ENCODE measurements at places on chromosomes 12 and 14.
A peak's percentile ranks its signal among the peaks of the same experiment; 100 is the strongest.

DNA sequence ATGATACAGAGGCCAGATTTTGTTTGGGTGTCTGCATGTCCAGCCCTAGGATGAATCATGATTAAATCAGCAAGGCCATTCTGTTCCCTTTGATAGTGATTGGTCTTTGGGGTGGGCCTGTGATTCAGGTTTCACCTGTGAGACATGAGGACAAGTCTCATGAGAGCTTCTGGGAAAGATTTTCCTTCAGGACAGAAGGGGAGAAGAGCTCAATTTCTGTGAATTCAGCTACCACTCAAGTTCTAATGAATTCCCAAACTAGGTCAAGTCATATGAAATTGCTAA lies 73.4 kb downstream of the ZNF664 start:
- DNase-seq: no peak
- H3K36me3 ChIP-seq: peaks cover 3% of the 10 kb centered on the region
- peaks cover 14% of the 10 kb centered on the region for H3K27me3 ChIP-seq
- H3K4me3 ChIP-seq: no peak overlapping the region
- peaks cover 5% of the 10 kb centered on the region for H3K4me1 ChIP-seq

- H3K36me3 ChIP-seq: no peaks in the 10 kb centered on the region
- no peak for DNase-seq
- H3K27ac ChIP-seq: no peak overlapping the region
- H3K4me3 ChIP-seq: no peak overlapping the region
These were observed 142.3 kb upstream of the TBX3 start for GRCh38 chr12:114826244-114826643.

DNA sequence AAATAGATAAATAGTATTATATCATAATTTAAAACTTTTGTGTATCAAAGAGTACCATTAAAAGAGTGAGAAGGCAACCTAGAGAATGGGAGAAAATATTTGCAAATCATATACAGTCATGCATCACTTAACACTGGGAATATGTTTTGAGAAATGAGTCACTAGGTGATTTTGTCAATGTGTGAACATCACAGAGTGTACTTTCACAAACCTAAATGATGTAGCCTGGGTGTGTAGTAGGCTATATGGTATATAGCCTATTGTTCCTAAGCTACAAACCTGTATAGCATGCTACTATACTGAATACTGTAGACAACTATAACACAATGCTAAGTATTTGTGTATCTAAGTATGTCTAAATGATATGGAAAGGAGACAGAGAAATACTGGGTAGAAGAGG lies 48.0 kb upstream of the ARID2 start:
- no peak overlapping the region for H3K4me3 ChIP-seq
- H3K27me3 ChIP-seq: peaks cover 16% of the 10 kb centered on the region
- no peak for DNase-seq
- peaks cover 11% of the 10 kb centered on the region for H3K4me1 ChIP-seq

DNA sequence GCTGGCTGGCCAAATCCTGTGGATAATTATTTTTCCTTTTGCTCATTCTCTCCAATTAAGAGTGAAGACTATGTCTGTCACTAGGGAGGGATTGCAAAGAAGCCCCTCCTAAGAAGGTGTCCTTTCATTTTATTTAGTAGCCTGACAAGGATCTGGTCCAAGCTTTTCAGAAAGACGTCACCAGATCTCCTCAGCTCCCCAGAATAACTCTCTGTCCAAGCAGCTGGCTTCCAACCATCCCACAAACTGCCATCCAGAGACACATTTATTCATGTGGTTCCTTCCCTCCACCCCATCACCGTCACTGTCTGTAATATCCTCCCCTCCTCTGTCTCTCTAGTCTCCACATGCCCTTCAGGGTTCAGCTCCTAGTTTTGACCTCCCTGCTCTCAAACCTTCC lies 69.9 kb downstream of the PPM1H start:
- DNase-seq: no peak
- no peak overlapping the region for H3K27ac ChIP-seq
- H3K36me3 ChIP-seq: no peaks in the 10 kb centered on the region
- H3K4me1 ChIP-seq: no peaks in the 10 kb centered on the region

- no peaks in the 10 kb centered on the region for H3K36me3 ChIP-seq
- peaks cover 61% of the 10 kb centered on the region for H3K27me3 ChIP-seq
- no peak overlapping the region for H3K27ac ChIP-seq
- DNase-seq: no peak
These were observed 965 bp upstream of the NOS1 start for GRCh38 chr12:117362391-117362790.

DNA sequence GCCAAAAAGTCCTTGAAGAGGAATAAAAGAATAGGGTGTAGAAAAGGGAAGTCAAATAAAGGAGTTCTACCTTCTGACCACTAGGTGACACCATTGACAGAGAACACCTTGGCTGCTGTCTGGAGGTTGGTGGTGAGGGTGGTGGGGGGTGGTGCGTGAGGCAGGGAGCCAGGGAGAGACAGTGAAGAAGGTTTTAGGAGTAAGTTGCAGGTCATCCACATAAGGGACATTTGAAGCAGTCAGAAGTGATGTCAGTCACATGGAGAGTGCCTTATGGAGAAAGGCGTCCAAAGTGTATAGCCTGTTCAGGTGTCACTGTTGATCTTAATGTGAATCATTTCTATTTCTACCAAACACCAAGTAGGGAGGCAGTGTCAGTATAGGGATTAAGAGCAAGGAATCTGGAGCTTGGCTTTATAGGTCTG lies 279.3 kb upstream of the DDHD1 start:
- H3K36me3 ChIP-seq: no peaks in the 10 kb centered on the region
- DNase-seq: peak; percentile 21
- H3K27ac ChIP-seq: no peak overlapping the region
- peaks cover 4% of the 10 kb centered on the region for H3K27me3 ChIP-seq

- no peak overlapping the region for H3K27ac ChIP-seq
- no peaks in the 10 kb centered on the region for H3K27me3 ChIP-seq
- no peaks in the 10 kb centered on the region for H3K36me3 ChIP-seq
- H3K4me1 ChIP-seq: no peaks in the 10 kb centered on the region
- DNase-seq: no peak
These were observed 33.4 kb downstream of the ANO4 start for GRCh38 chr12:100827901-100828520.

GRCh38 chr12:106331599-106331998 lies 25.9 kb upstream of the POLR3B start:
- no peak for DNase-seq
- peaks cover 5% of the 10 kb centered on the region for H3K36me3 ChIP-seq

- DNase-seq: no peak
- H3K4me3 ChIP-seq: peak overlapping the region; percentile 84
- H3K27ac ChIP-seq: peak overlapping the region; percentile 40
- peaks cover 10% of the 10 kb centered on the region for H3K27me3 ChIP-seq
- H3K4me1 ChIP-seq: peaks cover 10% of the 10 kb centered on the region
These were observed 617 bp downstream of the TTC8 start for GRCh38 chr14:88825078-88825458.

GRCh38 chr12:32896432-32897280 lies at the start of gene PKP2:
TSS of gene PKP2 (minus strand) at chr12:32896777. CDS start at chr12:32896731, 46 bp downstream.
- peaks cover 55% of the 10 kb centered on the region for H3K27me3 ChIP-seq
- no peaks in the 10 kb centered on the region for H3K36me3 ChIP-seq
- H3K4me1 ChIP-seq: peaks cover 13% of the 10 kb centered on the region
- no peak within 1 kb of the TSS for H3K27ac ChIP-seq
- H3K4me3 ChIP-seq: peak within 1 kb of the TSS; percentile 70
- peak; percentile 39 for DNase-seq

DNA sequence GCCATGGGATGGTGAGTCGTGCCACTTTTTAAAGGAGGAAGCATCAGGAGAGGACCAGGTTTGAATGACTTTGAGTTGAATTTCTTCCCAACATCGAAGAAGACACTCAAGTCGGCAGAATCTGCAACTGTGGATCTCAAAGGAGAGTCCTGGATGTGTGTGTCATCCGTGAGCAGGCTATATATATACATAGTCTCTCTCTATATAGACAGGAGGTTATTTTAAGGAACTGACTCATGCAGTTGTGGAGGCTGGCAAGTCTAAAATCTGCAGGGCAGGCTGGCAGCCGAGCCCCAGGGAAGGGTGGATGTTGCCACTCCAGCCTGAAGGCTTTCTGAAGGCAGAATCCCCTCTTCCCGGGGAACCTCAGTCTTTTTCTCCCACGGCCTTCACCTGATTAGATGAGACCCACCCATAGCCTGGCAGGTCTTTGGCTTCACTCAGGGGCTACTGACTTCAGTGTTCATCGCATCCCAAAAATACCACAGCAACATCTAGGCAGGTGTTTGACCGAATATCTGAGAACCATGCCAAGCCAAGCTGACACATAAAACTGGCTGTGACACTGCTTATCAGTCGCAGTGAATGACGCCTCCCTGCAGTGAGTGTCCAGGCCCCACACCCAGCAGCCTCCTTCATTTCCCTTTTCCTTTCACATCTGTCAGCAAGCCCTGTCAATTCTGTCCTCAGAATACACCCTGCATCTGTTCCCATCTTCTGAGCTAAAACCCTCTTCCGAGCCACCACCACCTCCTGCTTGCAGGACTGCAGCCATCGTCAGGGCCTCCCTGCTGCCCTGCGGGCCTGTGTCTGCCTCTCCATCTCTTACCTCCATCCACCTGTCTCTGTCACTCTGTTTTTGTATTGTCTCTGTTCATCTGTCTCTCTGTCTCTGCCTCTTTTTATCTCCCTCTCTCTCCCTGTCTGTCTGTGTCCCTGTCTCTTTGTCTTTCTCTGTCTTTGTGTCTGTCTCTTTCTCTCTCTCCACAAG lies 54.0 kb downstream of the ZNF664 start:
- H3K4me1 ChIP-seq: peaks cover 5% of the 10 kb centered on the region
- no peaks in the 10 kb centered on the region for H3K36me3 ChIP-seq

DNA sequence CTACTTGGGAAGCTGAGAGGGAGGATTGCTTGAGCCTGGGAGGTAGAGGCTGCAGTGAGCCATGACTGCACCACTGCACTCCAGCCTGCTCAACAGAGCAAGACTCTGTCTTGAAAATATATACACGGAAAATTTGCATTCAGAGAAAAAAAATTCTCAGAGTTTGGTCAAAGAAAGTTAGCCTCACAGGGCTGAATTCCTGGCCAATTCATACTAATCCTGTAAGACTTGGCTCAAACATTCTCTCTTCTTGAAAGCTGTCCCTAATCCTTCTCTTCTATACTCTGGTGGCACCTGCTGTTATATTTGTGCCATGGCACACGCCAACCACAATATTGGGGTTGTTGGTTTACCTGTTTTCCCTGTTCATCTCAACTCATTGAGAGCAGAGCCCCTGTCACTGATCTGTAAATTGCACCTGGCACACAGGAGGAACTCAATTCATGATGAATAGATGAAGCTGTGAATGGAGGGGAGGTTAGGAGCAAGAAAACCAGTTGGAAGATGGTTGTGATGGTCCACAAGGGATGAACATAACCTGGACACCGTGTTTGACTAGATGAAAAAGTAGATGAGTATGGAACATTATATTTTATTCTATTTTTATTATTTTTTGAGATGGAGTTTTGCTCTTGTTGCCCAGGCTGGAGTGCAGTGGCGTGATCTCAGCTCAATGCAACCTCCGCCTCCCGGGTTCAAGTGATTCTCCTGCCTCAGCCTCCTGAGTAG lies 36.8 kb upstream of the SPTSSA start:
- no peak overlapping the region for H3K4me3 ChIP-seq
- H3K27ac ChIP-seq: no peak overlapping the region
- DNase-seq: peak; percentile 35
- no peaks in the 10 kb centered on the region for H3K36me3 ChIP-seq
- no peaks in the 10 kb centered on the region for H3K4me1 ChIP-seq

- H3K4me3 ChIP-seq: no peak overlapping the region
- H3K27ac ChIP-seq: no peak overlapping the region
- no peaks in the 10 kb centered on the region for H3K36me3 ChIP-seq
- peaks cover 5% of the 10 kb centered on the region for H3K27me3 ChIP-seq
- H3K4me1 ChIP-seq: no peaks in the 10 kb centered on the region
These were observed 73.8 kb downstream of the DRAM1 start for GRCh38 chr12:101951002-101951670.

- no peaks in the 10 kb centered on the region for H3K27me3 ChIP-seq
- no peak overlapping the region for H3K27ac ChIP-seq
- no peaks in the 10 kb centered on the region for H3K36me3 ChIP-seq
- H3K4me3 ChIP-seq: no peak overlapping the region
- DNase-seq: no peak
These were observed 119.7 kb downstream of the NTS start for GRCh38 chr12:85993746-85994145.

DNA sequence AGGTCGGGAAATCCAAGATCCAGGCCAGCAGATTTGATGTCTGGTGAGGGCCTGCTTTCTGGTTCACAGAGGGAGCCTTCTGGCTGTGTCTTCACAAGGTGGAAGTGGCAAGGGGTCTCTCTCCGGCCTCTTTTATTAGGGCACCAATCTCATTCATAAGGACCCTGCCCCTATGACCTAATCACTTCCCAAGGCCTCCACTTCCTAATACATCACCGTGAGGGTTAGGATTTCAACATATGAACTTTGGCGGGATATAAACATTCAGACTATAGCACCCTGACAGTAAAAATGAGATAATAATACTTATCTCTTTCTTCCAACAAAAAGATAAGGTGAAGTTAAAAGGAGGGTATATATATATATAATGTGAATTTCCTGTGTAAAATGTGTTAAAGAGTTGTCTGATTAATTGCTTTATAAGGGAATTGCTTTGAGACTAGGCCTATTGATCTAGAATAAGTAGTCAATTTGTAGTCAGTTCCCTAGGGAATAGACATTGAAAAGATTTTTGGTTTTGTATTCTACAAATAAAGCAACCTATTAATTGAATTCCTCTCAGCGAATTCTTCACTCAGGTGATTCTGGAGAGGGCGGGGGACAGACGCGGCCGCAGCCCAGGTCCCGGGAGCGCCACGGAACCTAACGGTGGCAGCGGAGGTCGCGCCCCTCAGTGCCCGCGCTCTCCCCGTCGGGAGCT lies 516 bp upstream of the LGALS3 start:
- peaks cover 15% of the 10 kb centered on the region for H3K36me3 ChIP-seq
- H3K4me3 ChIP-seq: peak overlapping the region; percentile 78
- H3K27ac ChIP-seq: no peak overlapping the region
- peaks cover 60% of the 10 kb centered on the region for H3K27me3 ChIP-seq
- H3K4me1 ChIP-seq: peaks cover 55% of the 10 kb centered on the region
- no peak for DNase-seq

DNA sequence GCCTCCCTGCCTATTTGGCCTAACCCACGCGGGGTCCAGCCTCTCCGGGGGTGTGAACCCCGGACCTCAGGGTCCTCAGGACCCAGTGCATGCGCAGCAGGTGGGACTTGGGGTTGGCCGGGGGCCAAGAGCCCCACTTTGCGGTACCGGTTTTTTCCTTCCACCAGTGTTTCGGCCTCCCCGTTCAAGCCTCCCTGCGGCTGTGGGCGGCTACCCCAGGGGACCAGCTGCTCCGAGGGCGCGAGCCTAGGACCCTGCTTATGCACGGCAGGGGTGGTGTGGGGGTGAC lies 327.3 kb downstream of the ALG10 start:
- H3K27ac ChIP-seq: no peak overlapping the region
- no peak for DNase-seq
- no peaks in the 10 kb centered on the region for H3K4me1 ChIP-seq
- no peaks in the 10 kb centered on the region for H3K36me3 ChIP-seq
- no peak overlapping the region for H3K4me3 ChIP-seq

DNA sequence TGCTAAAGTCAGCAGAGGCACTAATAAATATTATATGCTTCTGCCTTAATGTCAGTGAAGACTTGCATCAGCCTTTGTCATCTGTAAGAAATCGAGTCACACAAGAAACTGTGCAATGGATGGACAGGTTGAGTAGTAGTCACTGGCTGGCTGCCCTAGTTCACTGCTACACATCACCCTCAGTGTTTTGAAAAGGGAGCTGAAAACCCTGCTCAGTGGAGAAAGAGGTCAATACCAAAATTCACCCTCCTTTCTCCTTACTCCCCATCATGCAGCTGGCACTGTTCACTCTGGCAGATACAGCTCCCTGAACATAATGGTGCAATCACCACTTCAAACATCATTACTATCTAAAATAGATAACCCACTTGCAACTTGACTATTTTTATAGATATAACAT lies 6.6 kb downstream of the ANKS1B start:
- no peak for DNase-seq
- H3K4me3 ChIP-seq: no peak overlapping the region
- no peaks in the 10 kb centered on the region for H3K36me3 ChIP-seq
- H3K27ac ChIP-seq: no peak overlapping the region
- H3K27me3 ChIP-seq: peaks cover 5% of the 10 kb centered on the region
